Hepatocyte (in vitro differentiated cells): ENCODE measurements at places on chromosomes 2 and 18.

GRCh38 chr2:55810622-55811020, 113.0 kb downstream of the EFEMP1 start:
- H3K4me1 ChIP-seq = no peaks in the 10 kb centered on the region
- no peaks in the 10 kb centered on the region for H3K36me3 ChIP-seq
- H3K27me3 ChIP-seq = no peaks in the 10 kb centered on the region
- H3K27ac ChIP-seq = no peak overlapping the region
- DNase-seq = no peak
- H3K4me3 ChIP-seq = no peak overlapping the region

DNA sequence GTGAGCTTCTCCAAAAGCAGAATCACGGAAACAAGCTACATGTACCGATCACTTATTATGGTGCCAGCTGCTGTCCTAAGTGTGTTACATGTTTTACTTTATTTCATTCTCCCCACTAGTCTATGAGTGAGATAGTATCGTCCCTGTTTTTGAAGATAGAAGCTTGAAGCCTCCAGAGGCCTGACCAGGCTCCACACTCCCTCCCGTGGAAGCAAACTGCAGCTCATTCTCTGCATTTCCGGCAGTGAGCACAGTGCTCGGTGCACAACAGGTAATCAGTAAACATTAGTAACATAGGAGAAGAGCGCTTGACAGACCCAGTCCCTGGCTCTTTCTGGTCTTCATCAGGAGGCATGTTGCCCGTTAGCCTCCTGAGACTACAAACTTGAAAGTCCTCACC, 72.9 kb downstream of the ZBTB7C start:
- H3K27me3 ChIP-seq = no peaks in the 10 kb centered on the region
- no peaks in the 10 kb centered on the region for H3K36me3 ChIP-seq
- H3K4me3 ChIP-seq = no peak overlapping the region
- no peaks in the 10 kb centered on the region for H3K4me1 ChIP-seq

DNA sequence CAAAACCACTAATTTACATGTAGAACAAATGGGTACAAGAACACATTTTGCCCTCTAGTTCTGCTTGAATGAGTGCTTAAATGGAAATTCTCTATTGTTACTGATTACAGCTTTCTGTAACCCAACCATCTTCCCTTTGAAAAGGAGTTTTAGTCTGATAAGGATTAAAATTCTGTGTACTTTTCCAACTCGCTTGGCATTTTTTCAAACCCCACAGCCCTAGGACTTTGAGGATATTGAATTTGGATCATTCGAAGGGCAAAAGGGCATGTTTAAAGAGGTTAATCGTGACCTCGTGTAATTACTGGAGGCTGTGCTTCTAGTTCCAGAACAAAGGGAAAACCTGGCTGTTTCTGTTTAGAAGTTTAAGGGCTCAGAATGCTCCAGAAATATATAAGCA, 432.3 kb downstream of the PID1 start:
- no peaks in the 10 kb centered on the region for H3K4me1 ChIP-seq
- no peaks in the 10 kb centered on the region for H3K36me3 ChIP-seq
- H3K4me3 ChIP-seq = no peak overlapping the region
- H3K27ac ChIP-seq = no peak overlapping the region

GRCh38 chr18:77547757-77548156, 298.1 kb downstream of the GALR1 start:
- no peaks in the 10 kb centered on the region for H3K36me3 ChIP-seq
- no peak overlapping the region for H3K4me3 ChIP-seq
- peak overlapping the region; percentile 11 for H3K27ac ChIP-seq
- no peaks in the 10 kb centered on the region for H3K27me3 ChIP-seq

GRCh38 chr2:162579169-162579568, 235.2 kb downstream of the GCA start:
- no peaks in the 10 kb centered on the region for H3K27me3 ChIP-seq
- no peak overlapping the region for H3K4me3 ChIP-seq
- no peak for DNase-seq
- H3K36me3 ChIP-seq = no peaks in the 10 kb centered on the region

DNA sequence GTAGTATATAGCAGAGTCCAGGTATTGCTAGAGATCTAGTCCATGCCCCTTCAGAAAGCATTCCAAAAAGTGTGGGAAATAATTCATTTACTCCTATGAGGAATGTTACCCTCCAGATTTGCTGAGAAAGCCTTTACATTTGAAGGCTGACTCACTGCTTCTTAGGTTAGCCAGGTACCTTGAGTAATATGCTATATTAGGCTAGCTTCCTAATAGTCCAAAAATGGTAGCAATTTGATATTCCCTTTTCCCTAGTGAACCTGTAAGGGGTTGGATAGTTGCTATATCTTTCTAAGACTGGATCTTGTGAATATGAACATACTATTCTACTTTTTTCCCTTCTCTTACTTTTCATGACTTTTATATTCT, 63.6 kb downstream of the SPOPL start:
- H3K4me3 ChIP-seq = no peak overlapping the region
- no peak for DNase-seq
- no peak overlapping the region for H3K27ac ChIP-seq
- H3K36me3 ChIP-seq = no peaks in the 10 kb centered on the region
- no peaks in the 10 kb centered on the region for H3K4me1 ChIP-seq

- no peak overlapping the region for H3K27ac ChIP-seq
- no peak for DNase-seq
- no peaks in the 10 kb centered on the region for H3K4me1 ChIP-seq
Observed at GRCh38 chr18:68962623-68963022, 164.7 kb downstream of the CCDC102B start.
